ENCODE measurements at places on chromosomes 3 and 15.

DNA sequence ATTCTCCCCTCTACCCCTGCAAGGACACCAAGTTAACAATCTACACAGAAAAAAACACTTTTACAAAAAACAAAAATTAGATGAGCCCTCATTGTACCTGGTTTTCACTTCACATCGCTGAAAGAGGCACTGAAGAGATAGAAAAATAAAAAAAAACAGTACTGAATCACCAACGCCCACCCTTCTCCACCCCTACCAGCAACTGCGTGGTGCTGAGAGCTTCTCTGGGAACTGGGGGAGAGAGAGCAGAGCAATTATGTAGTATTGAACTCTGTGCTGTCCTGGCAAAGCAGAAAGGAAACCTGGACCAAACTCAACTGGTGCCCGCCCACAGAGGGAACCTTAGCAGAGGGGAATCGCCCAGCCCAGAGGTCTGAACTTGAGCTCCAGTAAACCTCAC, 44.6 kb downstream of the WDR49 start:
- no peak for DNase-seq

GRCh38 chr15:38130205-38130567, 122.5 kb upstream of the SPRED1 start:
- no peak for DNase-seq

DNA sequence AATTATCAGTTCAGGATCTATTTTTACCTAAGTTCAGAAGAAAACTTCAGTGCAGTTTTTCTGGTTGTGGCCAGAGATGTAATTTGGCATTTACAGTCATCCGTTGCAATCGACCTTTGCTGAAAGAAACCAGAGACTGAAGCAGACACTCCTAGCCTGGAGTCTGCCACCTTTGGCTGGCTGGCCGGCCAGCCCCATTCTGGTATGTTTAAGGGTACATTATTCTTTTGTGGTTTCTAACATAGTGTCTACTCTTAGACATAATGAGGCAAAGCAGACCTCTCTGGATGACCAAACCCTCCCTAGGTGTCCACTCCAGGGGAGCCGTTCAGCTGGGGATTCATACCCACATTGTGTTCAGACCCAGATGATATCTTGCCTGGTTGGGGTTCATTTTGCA, 275.9 kb upstream of the TPM1 start:
- DNase-seq: no peak

GRCh38 chr15:28984421-28985315, 98.9 kb downstream of the APBA2 start:
- no peak for DNase-seq

DNA sequence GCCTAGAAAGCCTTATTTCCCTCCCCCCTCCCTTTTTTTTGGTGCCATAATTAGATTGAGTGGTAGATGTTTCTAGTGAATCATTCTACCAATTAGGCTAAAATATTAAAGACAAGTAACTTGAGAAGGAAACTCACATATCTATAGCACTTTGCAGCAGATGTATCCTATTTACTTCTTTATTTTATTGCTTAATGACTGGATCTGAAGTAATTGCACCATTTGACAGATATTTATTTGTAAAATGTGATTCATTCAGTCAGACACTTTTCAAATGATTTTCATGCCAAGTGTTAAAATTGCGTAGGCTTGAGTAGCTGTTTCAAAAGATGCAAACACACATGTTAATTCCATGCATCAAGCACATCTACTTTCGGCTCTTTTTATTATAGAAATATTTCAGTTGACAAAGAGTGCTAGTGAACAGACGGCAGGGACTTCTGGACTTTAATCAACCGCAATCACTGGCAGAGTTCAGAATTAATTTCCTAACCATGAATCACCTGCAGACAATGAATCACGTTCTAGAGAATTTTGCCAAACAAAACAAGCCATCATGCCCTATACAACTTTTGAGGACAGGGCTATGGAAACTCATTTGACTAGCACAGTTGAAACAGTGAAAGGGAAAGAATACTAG, 636.8 kb downstream of the MECOM start:
- no peak for DNase-seq

DNA sequence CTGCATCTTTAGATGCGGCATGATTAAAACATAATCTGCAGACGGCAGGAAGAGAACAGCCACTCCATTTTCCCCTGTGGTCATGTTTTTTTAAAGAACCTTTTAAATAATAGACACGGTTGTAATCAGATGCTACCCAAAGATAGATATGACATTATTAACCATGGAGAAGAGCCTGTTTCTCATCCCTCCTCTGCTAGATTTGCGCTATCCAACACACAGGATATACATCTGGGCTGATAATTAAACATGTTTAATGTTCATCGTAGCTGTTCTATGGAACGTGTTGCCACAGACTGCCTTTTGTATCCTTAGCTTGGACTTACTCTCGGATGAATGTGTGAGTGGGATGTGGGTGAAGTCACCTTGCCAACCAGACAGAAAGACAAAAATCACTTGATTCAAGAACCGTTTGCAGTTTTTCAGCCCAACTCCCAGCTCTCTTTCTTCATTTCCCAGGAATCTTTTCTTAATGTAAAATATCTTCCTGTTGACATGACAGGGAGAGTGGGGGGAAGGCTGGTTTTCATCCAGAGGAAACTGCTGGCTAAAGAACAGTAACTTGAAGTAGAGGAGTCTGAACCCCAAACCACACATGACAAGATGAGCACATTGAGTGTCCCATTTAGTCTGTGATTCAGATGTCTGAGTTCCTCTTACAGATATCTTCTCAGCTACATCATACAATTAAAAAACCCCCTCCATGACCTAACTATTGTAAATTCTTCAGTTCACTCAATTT, 118.6 kb upstream of the PRICKLE2 start:
- DNase-seq: no peak

- DNase-seq: no peak
Observed at GRCh38 chr3:170651260-170651845, 65.5 kb upstream of the SLC7A14 start.

GRCh38 chr3:32456429-32457130, 46.1 kb downstream of the CMTM6 start:
- no peak for DNase-seq

- DNase-seq: no peak
Observed at GRCh38 chr3:55286693-55287092, 200.4 kb downstream of the WNT5A start.

DNA sequence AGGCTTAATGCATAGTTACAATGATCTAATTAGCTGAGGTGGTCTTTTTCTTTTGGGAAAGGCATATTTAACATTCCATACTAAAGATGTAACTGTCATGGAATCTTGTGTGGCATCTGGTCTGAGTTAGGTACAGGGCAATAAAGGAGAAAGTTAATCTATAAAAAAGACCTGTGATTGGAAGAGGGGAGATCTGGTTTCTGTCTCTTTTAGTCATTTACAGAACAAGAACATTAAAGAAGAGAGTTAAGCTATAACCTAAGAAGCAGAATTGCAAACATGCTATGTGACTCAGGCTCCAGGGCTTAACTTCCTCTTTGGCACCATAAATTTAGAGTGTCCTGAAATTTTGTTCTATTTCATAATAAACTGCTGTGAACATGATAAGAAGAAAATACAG, 47.2 kb upstream of the MME start:
- no peak for DNase-seq

All from stimulated activated CD4-positive, alpha-beta T cell treated with anti-CD3 and anti-CD28 coated beads, TNF-alpha, amount 100 ng/mL, for 4 hours (primary cell).